ENCODE measurements at places on chromosomes 1 and 21.

GRCh38 chr1:20729155-20729931 lies 3.2 kb downstream of the SH2D5 start:
- DNase-seq: no peak

GRCh38 chr1:58816747-58817221 lies 32.9 kb upstream of the JUN start:
- DNase-seq: peak; percentile 40

DNA sequence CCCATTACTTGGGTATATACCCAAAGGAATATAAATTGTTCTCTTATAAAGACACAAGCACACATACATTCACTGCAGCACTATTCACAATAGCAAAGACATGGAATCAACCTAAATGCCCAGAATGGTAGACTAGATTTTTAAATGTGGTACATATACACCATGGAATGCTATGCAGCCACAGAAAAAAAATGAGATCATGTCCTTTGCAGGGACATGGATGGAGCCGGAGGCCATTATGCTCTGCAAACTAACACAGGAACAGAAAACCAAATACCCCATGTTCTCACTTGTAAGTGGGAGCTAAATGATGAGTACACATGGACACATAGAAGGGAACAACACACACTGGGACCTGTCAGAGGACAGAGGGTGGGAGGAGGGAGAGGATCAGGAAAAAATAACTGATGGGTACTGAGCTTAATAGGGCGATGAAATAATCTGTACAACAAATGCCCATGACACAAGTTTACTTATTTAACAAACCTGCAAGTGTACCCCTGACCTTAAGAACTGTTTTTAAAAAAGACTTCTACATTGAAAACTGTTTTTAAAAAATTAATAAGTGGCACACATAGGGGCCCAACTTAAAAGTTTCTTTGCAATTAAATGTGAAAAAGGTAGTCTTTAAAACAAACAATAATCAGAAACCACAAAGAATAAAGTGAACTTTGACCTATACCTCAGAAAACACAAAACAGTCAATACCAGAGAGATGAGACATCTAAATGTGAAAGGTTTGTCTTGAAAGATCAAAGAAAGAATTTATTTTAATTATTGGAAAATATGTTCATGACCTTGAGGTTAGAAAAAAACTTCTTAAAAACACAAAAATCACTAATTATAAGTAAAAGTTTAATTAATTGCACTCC lies 75.2 kb downstream of the CDC42BPA start:
- DNase-seq: no peak

GRCh38 chr1:18869847-18870594 lies 10.6 kb upstream of the TAS1R2 start:
- DNase-seq: no peak

DNA sequence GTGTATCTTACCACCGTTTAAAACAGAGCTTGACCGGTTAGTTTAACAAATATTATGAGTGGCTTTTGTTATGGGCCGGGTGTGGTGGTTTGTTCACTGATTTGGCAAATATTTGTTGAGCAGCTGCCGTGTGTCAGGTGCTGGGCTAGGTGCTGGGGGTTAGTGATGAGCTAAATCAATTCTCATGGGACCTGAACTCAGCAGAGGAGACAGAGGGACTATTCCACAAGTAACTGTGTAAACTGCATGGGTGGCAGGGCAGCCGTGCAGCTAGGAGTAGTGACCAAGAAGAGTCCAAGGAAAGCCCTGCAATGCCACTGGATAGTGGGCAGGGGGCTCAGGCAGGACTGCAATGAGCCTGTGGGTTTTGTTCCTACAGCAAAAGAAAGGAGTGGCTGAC lies 11.2 kb upstream of the C2CD2 start:
- no peak for DNase-seq

GRCh38 chr1:21865609-21865942 lies 53.5 kb downstream of the LDLRAD2 start:
- DNase-seq: no peak

GRCh38 chr1:1005774-1006304 lies 5.9 kb upstream of the HES4 start:
- no peak for DNase-seq

- no peak for DNase-seq
These were observed 2023.3 kb downstream of the NCAM2 start for GRCh38 chr21:23021481-23021880.

- DNase-seq: no peak
These were observed 17.1 kb upstream of the RNF11 start for GRCh38 chr1:51219022-51219421.

DNA sequence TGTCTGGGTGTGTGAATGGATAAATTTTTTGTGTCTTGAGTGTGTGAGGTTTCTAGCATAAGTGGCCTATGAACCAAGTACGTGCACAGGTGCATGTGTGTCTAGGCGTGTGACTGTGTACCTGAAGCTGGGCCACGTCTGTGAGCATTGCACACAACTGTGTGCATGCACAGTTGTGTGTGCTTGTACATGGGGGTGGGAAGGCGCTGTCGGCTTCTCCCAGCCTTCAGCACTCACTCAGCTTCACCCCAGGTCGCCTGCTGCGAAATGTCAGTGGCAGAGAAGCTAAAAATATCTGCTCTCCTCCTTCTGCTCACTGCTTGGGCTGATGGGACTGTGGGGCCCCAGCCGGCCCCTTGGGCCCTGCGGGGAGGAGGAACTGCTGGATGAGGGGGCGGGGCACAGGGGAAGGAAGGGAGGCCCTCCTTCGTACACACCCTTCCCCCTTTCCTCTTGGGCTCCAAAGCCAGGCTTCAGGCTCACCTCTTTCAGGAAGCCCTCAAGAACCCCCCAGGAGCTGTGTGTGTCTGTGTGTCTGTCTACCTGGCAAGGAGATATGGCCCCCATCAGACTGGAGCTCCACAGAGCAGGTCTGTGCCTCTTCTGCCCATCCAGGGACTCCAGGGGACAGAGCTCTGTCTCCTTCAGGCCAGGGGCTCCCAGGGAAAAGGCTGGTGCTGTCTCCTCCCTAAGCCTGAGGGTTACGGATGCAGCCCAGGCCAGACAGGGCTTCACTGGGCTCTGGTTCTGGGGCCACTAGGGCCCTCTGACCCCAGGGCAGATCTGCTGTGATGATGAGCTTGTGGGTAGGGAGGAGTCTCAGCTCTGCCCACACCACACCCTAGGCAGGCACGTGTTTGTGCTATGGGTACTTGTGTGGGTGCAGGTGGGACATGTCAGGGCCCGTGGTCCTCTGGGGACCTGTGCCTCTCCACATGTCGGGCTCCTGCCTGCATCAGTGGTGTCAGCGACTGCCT lies 35.6 kb upstream of the WASF2 start:
- DNase-seq: peak; percentile 82
